ENCODE measurements at places on chromosomes 11 and 22.

DNA sequence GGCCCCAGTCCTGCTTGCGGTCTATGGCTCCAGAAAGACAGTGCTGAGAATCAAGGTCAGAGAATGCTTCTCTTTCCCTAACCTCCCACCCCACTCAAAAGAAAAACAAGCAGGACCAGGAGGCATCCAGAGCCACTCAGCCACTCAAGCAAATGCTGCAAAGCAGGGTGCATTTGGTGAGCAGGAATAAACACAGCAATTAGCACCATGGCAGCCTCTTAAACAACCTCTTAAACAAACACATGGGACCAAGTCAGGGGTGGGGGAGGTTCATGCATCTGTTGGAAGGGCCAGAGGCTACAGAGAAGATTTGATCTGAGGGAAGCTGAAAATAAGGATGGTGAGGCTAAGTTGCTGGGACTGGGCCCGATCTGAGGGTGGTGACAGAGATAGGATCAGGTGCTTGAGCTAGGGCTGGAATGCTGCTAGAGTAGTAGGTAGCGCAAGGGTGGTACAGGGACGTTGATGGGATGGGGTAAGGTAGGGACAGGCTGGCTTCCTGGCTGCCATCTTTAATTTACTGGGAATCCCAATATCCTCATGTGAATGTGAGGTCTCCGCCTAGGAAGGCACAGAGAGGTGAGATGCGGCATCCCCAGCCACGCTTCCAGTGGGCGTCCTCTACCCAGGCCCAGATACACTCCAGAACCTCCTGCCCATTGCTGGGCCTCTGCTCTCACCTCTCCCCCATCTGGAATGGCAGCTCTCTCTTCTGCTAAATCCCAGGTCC, 26.6 kb upstream of the LMO1 start:
- DNase-seq = no peak

DNA sequence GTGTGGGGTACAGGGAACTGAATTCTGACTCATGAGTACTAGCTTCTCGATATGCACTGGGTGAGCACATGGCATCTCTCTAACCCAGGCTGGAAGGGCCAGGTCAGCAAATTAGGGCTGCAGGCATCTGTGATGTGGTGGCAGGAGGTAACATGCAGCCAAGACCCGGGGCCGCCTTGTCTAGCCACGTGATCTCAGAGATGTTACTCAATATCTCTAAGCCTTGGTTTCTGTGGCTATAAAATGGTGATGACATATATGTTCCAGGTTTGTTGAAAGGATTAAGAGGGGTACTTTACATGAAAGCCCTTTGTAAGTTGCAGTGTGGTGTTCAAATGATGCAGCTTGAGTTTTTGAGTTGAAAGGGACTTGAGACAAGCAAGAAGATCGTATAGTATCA, 3.2 kb downstream of the ST14 start:
- DNase-seq = no peak

GRCh38 chr11:131465746-131466145, 95.3 kb downstream of the NTM start:
- no peak for DNase-seq

- no peak for DNase-seq
These were observed at the start of gene APOA1 for GRCh38 chr11:116837231-116838091. Gene APOA1, minus strand, starts transcription at chr11:116837622. Its CDS starts 235 bp downstream, at chr11:116837387.

DNA sequence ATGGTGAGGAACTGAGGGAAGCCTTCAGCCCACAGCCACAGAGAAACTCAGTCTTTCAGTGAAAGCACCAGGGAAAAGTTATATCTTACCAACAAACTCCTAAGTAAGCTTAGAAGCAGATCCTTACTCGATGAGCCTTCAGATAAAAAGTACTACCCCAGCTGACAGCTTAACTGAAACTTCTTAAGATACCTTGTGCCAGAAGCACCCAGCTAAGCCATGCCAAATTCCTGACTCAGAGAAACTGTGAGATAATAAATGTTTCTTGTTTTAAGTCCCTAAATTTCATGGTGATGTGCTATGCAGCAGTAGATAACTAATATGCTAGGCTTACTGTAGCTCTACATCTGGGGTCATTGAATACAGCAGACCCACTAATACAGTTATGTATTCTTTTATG, 2025.0 kb downstream of the LRRC4C start:
- DNase-seq = no peak

GRCh38 chr22:28406246-28406645, 273.4 kb downstream of the TTC28 start:
- no peak for DNase-seq

DNA sequence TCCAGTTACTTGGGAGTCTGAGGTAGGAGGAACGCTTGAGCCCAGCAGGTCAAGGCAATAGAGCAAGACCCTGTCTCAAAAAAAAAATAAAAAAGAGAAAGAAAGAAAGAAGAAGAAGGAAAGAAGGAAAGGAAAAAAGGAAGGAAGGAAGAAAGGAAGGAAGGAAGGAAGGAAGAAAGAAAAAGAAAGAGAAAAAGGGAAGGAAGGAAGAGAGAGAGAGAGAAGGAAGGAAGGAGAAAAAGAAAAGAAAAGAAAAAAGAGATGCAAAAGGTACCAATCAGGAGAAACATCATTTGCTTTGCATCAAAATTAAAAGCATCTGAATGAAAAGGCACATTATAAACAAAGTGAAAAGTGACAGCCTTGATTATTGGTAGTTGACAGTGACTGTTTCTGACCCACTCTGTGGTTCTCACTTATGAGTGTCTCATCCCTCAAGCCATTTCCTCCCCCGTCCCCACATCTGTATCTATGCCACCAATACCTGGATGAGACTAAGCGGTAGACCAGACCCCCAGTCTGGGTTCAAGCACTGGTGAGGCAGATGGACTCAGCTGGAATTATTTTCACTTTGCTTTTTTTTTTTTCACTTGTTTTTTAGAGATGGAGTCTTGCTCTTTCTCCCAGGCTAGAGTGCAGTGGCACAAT, 33.0 kb upstream of the XBP1 start:
- DNase-seq = no peak

- no peak for DNase-seq
These were observed 73.0 kb downstream of the RAB30 start for GRCh38 chr11:82998697-82999096.

DNA sequence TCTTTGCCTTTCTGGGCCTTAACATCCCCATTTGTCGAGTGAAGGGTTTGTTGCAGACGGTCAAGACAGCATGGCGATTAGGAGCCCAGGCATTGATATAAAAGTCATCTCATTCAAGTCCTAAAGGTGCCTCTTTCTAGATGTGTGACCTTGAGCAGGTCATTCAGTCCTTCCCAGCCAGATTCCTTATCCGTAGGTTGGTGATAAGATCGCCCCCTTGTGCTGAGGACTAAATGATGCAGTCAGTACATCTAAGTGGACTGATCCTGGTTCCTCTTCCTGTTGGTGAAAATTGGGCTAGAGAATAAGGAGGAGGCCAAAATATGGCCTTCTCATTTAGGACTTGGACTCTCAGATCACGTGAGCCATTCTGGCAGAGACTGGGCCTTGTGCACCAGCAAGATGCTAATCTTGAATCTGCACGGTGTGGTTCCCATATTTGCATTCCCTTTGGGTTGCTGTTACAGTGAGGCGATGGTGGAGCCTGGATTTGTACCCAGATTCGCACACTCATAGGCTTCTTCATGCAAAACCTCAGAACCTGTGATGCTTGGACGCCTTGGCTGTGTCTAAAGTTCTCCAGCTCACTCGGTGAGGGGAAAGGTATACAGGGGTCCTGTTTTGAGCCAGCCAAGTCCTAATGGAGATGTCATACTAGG, 156.8 kb downstream of the MYO18B start:
- DNase-seq = no peak

- no peak for DNase-seq
These were observed 369 bp downstream of the XRRA1 start for GRCh38 chr11:74948546-74948897.

DNA sequence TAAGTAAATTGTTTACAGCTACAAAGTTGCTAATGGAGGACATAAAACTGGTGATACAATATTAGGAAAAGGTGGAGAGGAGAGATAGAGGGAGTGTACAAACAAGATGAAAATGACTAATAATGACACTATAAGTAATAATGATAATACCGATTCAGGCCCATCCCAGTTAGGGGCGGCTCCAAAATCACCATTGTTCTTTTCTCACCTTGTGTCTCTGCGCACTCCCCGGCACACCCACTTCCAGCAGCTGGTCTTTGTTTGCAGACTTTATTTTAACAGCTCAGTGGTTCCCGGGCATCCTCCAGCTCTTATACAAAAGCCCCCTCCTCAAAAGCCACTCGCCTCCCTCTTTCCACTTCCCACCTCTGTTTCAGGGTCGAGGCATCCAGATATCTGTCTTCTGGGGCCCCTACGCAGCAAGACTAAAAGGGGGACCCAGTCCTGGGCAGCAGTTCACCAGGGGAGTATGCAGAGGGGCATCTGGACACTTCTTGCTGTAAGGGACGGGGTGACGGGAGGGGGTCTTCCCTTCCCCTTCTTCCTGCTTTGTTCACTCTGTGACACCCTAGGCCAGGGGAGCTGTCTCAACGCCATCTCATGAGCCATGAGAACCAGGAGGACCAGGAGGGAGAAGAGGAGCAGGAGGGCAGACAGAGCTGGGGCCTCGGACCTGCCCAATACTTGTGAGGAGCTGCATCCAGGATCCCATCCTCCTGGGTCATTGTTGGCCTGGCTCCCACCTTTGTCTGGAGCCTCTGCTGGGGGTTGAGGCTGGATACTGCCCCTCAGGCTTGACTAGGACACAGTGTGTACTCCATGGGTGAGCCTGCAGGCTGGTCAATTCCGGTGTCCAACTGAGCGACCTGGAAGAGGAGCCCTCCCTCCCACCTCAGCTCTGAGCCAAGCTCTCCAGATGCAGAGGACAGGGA, 2.7 kb downstream of the APOL2 start:
- DNase-seq = no peak

DNA sequence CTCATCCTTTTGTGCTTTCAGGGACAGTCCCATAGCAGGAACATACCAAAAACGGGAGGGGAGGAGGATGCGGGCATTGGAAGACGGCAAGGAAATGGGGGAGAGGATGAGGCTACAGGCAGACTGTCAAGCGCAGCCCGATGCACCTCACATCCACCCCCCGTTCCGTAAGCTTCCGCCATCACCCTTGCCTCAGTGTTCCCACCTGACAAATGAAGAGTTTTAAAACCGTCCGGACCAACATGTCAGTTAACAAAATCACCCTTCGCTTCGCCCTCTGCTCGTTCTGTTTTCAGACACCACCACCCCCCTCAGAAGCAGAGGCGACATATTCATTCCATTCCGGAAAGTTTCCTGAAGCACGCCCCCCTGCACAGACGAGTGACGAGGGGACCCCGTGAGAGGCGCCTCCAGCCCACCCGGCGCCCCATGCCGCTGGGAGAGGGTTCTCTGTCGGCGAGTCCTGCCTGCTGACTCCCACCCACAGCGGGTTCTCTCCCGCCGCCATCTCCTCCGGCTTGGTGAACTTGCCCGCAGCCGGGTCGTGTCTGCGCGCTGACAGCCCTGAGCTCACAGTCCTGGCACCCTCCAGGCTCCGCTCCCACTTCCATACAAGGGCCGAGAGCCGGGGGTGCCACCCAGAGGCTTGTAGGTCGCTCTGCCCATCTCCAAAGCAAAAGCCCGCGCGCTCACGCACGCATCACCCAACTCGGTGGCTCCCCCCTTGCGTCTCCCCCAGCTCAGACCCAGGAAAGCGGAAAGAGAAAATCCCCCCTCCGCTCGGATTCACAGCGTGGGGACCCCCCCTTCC, 1.5 kb downstream of the IGSF9B start:
- no peak for DNase-seq

- DNase-seq = no peak
These were observed 23.6 kb upstream of the ARHGAP32 start for GRCh38 chr11:129215506-129216245.

GRCh38 chr11:2524446-2525165, 79.8 kb downstream of the KCNQ1 start:
- DNase-seq = no peak

DNA sequence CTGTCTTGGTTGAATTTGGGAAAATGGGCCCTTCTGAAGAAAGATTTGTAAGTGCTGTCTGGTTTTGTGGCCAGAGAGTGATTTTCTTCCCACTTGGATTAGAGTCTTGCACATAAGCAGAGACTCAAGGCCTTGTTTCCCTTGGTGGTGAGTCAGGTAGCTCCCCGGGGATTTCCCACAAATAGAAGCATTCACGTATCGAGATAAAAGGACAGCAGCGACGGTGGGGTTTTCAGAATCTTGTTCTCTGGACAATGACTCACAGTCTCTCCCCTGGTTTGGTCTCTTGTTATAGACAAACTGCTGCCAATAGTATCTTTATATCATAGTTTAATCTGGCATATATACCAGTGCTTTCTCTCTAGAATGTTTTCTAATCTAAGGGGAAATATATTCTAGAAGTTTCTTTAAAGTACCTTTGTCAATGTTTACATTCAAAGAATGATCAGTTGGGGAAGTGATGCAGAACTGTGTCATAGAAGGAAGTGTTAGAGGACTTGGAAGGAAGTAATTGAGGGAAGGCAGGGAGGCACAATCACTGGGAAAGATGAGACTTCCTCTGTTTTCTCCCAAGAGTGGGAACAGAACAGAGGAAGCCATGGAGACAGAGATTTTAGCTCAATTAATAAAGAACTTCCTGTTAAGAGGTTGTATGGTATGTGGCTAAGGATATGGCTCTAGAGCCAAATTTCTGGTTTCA, 18.1 kb downstream of the POLA2 start:
- DNase-seq = peak; percentile 46

- no peak for DNase-seq
These were observed 325.7 kb downstream of the SHANK2 start for GRCh38 chr11:70926543-70927201.

DNA sequence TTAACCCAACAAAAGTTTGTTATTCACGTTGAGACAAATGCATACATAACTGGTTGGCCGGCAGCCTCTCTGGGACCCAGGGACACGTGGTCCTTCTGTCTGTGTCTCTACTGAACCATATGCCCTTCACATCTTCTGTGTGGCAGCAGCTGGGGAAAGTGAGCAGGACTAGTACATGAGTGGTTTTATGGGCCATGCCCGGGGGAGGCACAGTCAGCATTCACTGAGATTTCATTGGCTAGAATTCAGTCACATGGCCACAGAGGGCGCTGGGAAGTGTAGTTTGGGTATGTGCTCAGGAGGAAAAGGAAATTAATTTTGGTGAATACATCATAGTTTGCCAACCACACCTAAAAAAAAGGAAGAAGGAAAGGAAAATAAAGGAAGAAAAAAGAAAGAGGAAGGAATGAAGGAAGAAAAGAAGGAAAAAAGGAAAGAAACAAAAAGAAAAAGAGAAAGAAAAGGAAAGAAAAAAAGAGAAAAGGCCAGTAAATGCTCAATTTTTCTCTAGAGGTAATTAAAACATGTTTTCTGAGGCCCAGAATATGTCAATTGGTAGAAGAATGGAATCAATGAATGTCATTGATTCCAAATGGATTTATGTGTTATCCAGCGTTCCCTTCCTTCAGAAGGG, 55.9 kb upstream of the KIRREL3 start:
- no peak for DNase-seq

- no peak for DNase-seq
These were observed 31.7 kb upstream of the P2RY2 start for GRCh38 chr11:73186294-73186850.

Measured in activated CD4-positive, alpha-beta T cell treated with anti-CD3 and anti-CD28 coated beads for 1 hour (primary cell).